ENCODE measurements at places on chromosomes 1 and 21. TPM values are rescaled to one million over a fixed set of nuclear protein-coding genes. Genes with fewer than 3 reads are reported as not detected.

DNA sequence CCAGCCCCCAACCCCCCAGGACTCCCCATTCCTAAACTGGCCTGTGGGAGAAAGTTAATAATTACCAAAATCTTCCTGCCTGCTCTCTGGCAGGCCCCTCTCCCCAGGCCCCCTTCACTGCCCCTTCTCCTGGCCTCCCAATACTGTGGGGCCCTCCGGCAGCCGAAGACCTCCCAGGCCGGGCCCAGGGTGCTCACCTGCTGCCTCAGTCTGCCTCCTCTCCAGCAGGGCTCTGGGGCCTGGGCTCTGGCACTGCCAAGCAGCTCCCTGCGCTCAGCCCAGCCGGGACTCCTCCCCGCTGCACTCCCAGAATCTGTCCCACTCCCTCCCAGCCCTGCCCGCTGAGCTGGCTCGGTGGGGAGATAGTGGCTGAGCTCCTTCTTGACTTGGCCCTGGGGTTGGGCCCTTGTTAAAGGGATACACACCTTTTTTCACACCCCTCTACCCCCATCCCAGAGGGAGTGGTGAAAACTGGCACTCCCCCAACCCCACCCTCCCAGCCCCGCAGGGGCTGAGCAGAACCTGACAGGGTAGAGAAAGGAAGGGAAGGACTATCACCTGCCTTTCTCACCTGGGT lies at the start of gene S100A16:
S100A16 (minus strand) TSS at position 383 of the 577 bp plus-strand sequence. CDS start 4,986 bp downstream, outside the sequence.
- no peak within 1 kb of the TSS for H3K4me3 ChIP-seq
- DNase-seq, result no peak
- H3K27me3 ChIP-seq, result no peaks in the 10 kb centered on the region
- H3K27ac ChIP-seq, result no peak within 1 kb of the TSS
- no peaks in the 10 kb centered on the region for H3K4me1 ChIP-seq

GRCh38 chr1:6858596-6858995 lies 73.3 kb downstream of the CAMTA1 start:
- no peak overlapping the region for H3K27ac ChIP-seq
- peaks cover 8% of the 10 kb centered on the region for H3K36me3 ChIP-seq
- H3K27me3 ChIP-seq, result no peaks in the 10 kb centered on the region
- H3K4me3 ChIP-seq, result no peak overlapping the region

GRCh38 chr1:59707178-59707791 lies 107.5 kb upstream of the HOOK1 start:
- no peak for DNase-seq
- H3K4me3 ChIP-seq, result no peak overlapping the region
- peaks cover 2% of the 10 kb centered on the region for H3K27me3 ChIP-seq
- H3K4me1 ChIP-seq, result no peaks in the 10 kb centered on the region
- H3K36me3 ChIP-seq, result no peaks in the 10 kb centered on the region

DNA sequence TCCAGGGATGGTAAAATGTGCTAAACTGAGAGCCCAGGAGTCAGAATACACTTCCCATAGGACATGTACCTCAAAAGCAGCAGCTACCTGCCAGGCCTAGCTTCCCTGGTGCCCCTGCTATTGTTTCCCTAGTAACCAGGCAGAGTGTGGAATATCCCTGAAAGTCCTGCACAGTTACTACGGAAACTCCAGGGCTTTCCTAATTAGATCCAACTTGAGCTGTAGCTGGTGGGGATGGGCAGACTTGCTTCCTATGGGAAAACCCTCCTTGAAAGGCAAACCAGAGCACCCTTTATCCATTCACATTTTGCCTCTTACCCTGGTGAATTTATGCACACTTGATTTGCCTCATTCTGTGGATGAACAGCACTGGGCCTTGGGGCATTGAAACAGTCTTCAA lies 559.9 kb upstream of the PBX1 start:
- no peaks in the 10 kb centered on the region for H3K36me3 ChIP-seq
- H3K4me3 ChIP-seq, result no peak overlapping the region
- no peaks in the 10 kb centered on the region for H3K27me3 ChIP-seq
- H3K4me1 ChIP-seq, result no peaks in the 10 kb centered on the region
- no peak for DNase-seq

DENND1B gene
- total RNA-seq, result 45.5 TPM

PER3 gene
- 14.1 TPM for total RNA-seq
